CD4-positive, alpha-beta T cell treated with Interleukin-2 at 100 ng/mL for 4 hours (primary cell): ENCODE measurements at places on chromosomes 12 and 14.

- no peak for DNase-seq
Observed at GRCh38 chr14:51638071-51638944, 13.4 kb upstream of the FRMD6 start.

- DNase-seq = no peak
Observed at GRCh38 chr14:86766469-86766868, 1226.5 kb downstream of the GALC start.

DNA sequence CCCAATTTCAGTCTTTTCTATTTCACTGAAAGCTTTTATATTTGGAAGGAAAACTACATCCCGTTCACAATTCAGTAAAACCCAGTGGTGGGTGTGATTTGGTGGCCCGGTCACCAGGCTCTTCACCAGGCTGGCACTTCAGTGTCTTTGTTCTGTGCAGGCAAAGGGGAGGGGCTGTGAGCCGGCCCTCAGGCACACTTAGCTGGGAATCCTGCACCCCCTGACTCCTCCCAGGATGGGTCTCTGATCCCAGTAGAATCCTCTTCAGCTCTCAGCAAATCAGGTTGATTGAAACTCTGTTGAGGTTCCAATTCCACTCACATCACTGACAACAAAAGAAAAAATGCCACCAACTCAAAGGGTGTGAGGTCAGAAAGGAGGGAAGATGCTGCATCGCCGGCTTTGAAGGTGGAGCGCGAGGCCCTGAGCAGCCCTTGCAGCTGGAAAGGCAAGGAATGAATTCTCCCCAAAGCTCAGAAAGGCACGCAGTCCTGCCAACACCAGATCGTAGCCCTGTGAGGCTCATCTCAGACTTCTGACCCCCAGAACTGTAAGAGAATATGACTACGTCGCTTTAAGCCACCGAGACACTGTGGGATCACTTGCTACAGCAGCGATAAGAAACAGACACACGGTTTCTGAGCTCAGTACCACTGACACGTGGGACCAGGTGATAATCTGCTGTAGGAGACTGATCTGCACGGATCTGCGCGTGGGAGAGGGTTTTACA is 166.6 kb downstream of the PIWIL1 start:
- no peak for DNase-seq

DNA sequence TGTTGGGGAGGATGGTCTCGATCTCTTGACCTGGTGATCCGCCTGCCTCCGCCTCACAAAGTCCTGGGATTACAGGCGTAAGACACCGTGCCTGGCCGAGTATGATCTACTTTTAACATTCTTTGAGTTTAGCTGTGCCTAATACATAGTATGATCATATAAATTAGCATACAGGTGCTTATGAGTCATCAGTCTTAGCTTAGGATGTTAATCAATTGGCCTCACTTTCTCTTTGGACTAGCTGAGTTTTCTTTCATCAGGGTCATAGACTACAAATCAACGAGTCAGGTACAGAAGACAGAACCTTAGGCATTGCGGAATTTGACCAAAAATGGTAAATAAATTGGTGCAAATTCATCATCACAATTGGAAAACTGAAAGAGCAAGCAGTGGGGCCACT is 2.2 kb downstream of the SLC25A21 start:
- DNase-seq = no peak

DNA sequence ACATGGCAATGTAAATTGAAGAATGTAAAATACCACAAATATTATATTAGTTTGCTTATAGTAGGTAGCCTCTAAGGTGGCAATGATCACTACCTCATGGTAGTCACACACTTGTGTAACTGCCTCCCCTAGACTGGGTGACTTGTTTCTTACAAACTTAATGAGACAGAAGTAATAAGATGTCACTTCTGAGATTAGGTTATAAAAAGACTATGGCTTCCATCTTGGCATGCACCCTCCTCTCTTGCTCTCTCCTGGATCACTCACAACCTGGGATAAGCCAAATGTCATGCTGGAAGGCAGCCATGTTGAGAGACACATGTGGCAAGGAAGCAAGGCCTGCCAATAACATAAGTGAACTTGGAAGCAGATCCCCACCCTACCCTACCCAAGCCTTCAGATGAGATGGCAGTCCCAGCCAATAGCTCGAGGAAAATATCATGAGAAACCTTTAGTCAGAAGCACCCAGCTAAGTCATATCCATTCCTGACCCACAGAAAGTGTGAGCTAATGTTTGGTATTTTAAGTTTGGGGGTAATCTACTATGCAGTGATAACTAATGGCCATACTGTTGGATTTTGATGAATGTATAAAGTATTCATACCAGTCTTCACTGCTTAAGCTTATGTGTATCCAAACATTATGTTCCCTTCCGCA is 43.3 kb downstream of the PPP1R12A start:
- no peak for DNase-seq

DNA sequence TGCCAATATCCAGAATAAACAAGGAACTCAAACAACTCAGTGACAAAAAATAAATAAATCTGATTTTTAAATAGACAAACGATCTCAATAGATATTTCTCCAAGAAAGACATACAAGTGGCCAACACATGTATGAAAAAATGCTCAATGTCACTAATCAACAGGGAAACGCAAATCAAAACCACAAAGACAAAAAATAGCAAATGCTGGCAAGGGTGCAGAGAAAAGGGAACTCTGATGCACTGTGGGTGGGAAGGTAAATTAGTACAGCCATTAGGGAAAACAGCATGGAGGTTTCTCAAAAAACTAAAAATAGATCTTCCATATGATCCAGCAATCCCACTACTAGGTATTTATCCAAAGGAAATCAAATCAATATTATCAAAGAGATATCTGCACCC is 3.5 kb upstream of the EIF5 start:
- DNase-seq = no peak

GRCh38 chr12:54300225-54300731 is 537 bp downstream of the NFE2 start:
- no peak for DNase-seq

DNA sequence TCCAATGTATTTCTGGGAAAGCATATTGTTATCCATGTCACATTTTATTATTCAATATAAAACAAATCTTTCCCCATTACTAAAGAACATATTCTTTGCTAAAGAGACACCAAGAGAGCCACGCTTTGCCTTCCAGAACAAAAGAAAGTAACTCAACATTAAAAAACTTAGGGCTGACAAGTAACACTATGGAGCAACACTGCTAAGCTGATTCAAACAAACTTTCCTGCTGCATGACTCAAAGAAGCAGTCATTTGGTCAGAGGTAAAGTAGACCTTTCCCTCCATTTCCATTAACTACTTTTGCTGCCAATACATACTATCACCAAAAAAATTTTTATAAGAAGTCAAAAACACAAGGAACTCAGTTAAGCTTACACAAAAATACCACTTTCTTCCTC is 83.0 kb downstream of the DENND5B start:
- no peak for DNase-seq

- no peak for DNase-seq
Observed at GRCh38 chr12:60014436-60014835, 418.6 kb downstream of the SLC16A7 start.

DNA sequence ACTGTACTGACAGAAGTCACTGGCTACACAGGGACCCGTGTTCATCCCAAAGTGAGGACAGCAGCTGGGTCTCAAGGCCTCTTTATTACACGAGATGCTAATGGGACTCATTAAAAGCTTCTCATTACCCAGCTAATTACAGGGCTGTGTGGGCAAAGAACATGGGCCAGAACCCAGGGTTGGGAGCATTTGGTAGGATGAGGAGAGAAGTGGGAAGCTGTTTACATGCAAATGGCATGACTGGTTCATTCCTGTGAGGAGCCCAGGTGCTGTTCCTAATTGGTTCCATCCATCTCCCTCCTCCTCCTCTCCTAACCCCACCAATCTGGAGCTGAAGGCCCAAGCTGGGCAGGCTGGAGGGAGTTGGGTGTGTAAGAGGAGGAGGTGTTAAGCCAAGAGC is 8.9 kb upstream of the TAC3 start:
- no peak for DNase-seq

- DNase-seq = no peak
Observed at GRCh38 chr14:89855961-89856656, 98.4 kb downstream of the EFCAB11 start.

DNA sequence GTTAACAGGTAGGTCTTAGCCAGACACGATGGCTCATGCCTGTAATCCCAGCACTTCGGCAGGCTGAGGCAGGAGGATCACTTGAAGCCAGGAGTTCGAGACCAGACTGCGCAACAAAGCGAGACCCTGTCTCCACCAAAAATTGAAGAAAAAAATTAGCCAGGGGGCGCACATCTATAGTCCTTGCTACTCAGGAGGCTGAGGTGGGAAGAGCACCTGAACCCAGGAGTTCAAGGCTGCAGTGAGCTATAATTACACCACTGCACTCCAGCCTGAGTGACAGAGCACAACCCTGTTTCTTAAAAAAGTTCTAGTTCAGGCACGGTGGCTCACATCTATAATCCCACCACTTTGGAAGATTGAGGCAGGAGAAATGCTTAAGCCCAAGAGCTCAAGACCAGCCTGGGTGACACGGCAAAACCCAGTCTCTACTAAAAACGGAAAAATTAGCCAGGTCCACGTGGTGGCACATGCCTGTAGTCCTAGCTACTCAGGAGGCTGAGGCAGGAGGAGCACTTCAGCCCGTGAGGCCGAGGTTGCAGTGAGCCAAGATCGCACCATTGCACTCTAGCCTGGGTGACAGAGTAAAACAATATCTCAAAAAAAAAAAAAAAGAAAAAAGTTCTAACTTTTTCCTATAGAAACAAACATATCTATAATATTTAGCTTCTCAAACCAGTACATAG is 9.1 kb downstream of the BAZ1A start:
- DNase-seq = no peak

GRCh38 chr14:74846968-74847665 is 28.8 kb downstream of the PROX2 start:
- no peak for DNase-seq

- no peak for DNase-seq
Observed at GRCh38 chr12:61860451-61860850, 399.8 kb upstream of the USP15 start.

GRCh38 chr14:99512110-99512449 is 30.9 kb downstream of the CCNK start:
- no peak for DNase-seq

DNA sequence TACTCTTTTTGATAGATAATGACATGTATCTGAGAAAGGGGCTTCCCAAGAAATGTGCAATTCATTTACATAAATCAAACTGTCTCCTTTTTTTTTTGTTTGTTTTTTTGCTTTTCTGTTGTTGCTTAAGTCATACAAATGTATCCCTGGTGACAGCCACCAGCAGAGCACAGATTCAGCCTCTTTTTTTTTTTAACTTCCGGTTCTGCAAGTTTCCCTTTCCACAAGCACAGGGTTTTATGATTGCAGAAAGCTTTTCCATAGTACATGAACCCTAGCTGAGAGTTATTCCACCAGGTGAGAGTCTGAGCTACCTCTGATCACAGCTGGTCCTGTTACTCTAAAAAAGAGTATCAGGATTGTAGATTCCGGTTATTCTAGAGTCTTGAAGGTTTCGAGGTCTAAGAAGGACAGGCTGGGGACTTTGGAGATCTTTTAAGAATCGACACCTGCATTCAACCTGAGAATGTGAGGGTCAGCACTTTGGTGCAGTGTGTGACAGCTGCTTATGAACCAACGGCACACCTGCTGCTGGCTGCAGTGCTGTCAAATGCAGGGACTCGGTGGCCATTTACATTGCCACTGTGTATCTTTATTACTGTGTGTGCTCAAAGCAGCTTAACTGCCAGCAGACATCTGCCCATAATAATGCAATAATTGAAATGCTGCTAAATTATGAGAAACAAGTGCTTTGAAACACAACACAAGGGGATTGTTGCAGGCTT is 551.7 kb downstream of the NRXN3 start:
- no peak for DNase-seq

- no peak for DNase-seq
Observed at GRCh38 chr12:15157269-15157671, 63.9 kb downstream of the RERG start.

DNA sequence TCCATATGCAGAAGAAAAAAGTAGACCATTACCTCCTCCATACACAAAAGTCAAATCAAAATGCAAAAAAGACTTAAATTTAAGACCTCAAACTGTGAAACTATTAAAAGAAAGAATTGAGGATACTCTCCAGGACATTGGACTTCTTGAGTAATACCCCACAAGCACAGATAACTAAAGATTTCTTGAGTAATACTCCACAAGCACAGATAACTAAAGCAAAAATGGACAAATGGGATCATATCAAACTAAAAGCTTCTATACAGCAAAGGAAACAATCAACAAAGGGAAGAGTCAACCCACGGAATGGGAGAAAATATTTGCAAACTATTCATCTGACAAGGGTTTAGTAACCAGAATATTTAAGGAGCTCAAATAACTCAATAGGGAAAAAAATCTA is 427.9 kb downstream of the CCDC91 start:
- DNase-seq = no peak

- no peak for DNase-seq
Observed at GRCh38 chr12:103128862-103129501, 171.5 kb downstream of the ASCL1 start.

- no peak for DNase-seq
Observed at GRCh38 chr12:84411031-84411430, 501.6 kb downstream of the SLC6A15 start.

DNA sequence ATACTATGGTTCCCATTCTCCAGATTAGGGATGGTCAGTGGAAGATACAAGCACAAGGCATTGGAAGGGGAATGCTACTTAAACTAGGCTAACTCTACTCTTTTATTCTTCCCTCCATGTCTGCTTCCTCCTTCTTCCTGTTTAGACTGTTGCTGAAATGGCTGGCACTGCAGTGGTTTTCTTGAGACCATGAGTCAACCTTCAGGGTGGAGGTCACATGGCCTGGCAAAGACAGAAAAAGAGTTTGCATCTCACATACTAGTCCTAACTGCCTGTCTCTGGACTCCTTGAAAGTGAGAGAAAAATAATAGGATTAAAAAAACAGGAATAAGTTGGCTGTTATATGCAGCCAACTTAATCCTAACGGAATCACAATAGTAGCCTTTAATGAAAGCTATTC is 37.0 kb downstream of the ALDH1L2 start:
- no peak for DNase-seq

GRCh38 chr14:79791055-79791732 is 420.1 kb downstream of the DIO2 start:
- no peak for DNase-seq

DNA sequence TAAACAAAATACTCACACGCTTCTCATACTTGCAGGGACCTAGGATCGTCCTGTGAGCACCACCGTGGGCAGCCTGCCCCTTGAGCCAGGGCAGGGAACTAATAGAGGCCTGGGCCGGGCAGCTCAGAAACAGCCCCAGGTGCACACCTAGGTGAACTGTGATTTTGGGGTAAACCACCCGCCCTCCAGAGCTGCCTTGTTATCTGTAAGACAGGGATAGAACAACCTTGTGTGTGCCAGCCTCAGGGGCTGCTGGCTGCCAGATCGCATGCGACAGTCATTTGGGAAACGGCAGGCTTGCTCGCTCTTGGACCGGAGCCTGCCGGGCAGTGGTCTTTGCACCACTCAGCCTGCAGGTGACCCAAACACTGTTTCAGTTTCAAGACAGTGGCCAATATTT is 86.8 kb downstream of the ADGRD1 start:
- DNase-seq = no peak

DNA sequence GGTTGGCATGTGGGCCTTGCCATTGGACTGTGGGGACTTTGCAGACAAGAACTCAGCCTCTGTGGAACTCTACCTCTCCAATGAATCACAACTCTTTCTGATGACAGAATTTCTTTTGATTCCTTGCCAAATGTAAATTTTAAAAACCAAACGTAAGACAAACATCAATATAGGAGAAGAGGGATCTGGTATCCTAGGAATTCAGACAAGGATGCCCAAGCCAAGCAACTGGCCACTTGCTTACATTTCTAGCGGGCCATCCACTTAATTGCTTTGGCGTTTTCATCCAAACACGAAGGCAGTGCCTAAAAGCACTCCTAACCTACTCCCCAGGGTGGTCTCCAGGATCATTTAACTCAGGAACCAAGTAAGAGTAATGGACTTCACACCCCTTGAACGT is 23.4 kb upstream of the RAB35 start:
- DNase-seq = no peak
